ENCODE measurements at places on chromosomes 6 and 20.

DNA sequence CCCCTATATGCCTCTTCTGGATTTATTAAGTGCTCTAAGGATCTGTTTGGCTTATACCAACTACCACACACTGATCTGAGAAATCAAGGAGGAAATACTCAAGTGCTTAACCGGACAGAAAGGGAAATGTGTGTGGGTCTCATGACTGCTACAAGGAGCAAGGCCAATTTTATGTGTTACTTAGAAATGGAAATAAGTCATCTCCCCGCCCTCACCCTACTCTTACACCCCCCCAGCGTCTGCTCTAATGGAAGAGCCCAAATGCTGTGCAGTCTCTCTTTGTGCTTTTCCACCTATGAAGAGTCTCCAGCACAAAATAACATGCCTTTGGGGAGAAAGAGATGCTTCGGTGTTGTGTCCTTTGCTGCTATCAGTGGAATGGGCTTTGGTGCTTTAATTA, 428.8 kb upstream of the ARID1B start:
- no peak for DNase-seq

DNA sequence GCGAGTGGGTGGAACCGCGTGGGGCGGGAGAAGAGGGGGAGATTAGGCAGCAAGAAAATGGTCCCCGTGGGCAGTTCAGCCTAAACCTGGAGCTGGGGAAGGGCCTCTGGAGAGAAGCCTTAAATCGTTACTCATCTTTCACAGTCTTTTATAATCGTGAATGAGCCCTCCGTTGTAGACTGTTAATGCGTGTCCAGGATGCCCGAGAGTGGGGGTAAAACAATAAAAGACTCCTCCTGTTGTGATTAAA, 11.0 kb upstream of the ELOVL5 start:
- no peak for DNase-seq

DNA sequence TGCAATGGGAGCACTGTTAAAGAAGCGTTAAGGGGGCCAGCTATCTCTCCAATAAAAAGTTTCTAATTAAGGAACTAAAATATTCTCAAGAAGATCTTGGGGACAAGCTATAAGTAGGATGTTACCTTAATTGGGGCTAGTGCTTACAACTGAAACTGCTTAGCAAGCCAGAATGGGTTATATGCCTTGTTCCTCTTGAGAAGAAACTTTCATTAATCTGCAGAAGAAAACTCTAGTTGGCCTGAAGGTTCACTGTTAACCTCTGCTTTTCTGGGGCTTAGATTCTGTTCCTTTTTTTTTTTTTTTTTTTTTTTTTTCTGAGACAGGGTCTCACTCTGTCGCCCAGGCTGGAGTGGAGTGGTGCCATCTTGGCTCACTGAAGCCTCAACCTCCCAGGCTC, 82.2 kb downstream of the BACH2 start:
- no peak for DNase-seq

DNA sequence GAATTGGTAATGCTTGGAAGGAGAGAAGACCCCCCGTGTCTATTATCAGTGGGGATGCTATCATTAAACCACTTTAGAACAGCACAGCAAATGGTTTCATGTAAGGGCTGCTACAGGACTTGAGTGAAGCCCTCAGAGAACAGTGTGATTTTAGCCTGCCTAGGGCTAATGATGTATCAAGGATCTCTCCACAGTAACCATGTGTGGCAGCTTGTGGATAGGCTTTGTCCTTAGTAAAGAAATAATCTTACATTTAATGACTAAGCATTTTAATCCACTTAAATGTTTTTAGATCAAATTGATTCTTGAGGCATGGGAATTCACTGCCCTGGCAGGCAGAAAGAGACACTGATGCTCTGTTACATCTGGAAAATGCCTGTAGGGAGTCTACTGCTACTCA, 495.1 kb downstream of the NKAIN2 start:
- no peak for DNase-seq

- no peak for DNase-seq
Observed at GRCh38 chr6:63576147-63576772, 4.0 kb downstream of the LOC128125822 start.

GRCh38 chr20:49657118-49657901, 56.4 kb downstream of the B4GALT5 start:
- no peak for DNase-seq

DNA sequence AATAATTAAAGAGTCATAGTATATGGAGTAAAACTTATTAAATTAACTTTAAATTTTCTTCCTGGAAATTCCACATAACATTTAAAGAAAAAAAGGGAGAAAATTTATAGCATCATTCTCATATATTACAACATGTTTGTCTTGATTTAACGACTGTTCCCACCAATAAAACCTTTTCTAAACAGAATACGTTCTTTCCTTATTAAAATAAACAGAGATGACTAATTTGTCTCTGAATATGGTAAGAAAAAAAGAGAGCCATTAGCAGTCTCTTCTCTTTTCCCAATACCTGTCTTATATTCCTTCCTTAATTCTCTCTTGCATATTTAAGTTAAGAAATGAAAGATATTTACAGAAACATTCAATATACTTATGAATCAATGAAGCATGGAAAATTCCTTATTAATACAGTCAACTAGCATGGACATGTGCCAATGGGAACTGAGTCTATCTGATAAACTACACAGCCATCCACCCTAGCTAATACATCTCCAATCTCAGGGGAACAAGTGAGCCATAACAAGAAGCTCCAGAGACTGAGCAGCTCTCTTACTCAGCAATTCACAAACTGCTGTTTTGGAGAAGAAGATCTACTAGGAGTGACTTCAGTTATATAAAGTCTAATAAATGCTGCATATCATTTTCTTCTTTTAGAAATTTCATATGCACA, 347.1 kb upstream of the MANEA start:
- no peak for DNase-seq

- DNase-seq, result no peak
Observed at GRCh38 chr6:9204171-9204570, 768.8 kb upstream of the SLC35B3 start.

- DNase-seq, result peak; percentile 86
Observed at GRCh38 chr6:42417641-42418112, 34.0 kb downstream of the TRERF1 start.

DNA sequence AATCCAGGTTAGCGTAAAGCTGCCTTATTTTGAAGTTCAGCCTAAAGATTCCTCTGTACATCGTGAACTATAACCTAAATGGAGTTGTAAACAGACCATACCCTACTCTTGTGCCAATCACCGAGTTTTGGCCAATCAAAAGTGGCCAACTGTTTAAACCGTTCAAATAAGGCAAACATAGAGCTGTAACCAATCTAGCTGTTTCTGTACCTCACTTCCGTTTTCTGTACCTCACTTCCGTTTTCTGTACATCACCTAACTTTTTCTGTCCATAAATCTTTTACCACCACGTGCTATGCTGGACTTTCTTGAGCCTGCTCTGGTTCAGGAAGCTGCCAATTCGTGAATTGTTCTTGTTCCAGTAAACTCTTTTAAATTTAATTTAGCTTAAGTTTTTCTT, 39.7 kb downstream of the LBP start:
- DNase-seq, result no peak

GRCh38 chr6:116392132-116393013, 21.6 kb downstream of the DSE start:
- peak; percentile 41 for DNase-seq

DNA sequence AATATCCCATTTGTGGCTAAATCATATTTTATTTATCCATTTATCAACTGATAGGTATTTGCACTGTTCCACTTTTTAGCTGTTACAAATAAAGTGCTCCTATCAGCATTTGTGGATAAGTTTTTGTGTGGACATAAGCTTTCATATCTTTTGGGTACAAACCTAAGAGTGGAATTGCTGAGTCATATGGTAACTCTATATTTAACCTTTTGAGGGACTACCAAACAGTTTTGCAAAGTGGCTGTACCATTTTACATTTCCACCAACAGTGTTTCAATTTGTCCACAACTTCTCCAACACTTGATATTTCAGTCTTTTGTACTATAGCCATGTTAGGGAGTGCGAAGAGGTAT, 23.6 kb upstream of the ECHDC1 start:
- no peak for DNase-seq

- DNase-seq, result no peak
Observed at GRCh38 chr6:4136354-4136831, 1.0 kb upstream of the ECI2 start.

- DNase-seq, result no peak
Observed at GRCh38 chr20:62624325-62624690, 18.0 kb upstream of the SLCO4A1 start.

GRCh38 chr6:148544421-148544820, 201.8 kb downstream of the SASH1 start:
- DNase-seq, result no peak

DNA sequence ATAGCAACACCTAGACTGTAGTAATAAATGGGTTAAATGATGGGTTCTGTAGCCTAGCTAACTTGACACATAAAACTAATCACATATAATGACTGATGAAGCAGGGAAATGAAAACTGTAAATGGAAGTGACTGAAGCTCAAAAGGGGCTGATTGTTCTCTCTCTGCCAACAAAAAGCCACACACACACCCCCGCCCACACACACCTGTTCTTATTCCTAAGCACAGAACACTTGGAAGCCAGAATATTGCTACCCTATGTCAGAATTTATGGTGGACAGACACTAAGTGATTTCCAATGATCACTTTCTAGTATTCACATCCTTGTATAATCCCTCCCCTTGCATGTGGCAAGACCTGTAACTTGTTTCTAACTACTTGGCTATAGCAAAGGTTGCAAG, 603.5 kb downstream of the UTRN start:
- DNase-seq, result no peak

DNA sequence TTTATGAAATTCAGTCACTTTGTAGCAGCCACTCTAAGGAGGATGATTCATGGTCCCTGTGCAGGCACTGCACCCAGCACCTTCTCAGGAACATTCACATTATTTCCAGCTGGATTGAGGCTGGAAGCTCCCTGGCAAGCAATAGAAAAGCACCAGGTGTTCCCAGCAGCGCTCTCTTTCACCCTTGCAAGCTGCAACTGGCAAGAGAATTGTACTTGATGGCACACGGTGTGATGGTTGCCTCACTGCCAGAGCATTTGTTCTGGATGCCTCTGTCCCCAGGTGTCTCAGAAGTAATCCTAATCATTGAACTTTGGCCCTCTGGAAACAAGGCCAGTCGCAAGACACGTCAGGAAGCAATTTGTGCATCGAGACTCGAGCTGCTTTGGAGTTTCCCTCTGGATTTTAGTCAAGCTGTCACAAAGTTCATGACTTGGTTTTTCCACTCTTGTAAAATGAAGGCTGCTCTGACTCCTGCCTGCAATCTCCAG, 24.9 kb upstream of the PHACTR2 start:
- DNase-seq, result no peak

DNA sequence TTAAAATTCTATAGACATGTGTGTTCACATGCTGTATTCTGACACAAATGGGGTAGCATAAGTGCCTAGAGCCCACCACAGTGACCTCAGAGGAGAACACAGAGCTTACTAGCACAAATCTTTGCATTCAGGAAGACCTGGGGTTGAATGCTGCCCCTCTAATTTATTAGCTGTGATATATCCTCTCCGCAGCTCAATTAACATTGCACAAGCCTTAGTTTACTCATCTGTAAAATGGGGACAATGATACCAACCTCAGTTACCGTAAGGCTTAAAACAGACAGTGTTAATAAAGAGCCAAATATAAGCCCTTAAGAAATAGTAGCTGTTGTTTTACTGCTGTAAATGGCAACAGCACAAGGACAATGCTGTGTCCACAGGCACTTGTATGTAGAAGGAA, 36.2 kb upstream of the IL17A start:
- no peak for DNase-seq

DNA sequence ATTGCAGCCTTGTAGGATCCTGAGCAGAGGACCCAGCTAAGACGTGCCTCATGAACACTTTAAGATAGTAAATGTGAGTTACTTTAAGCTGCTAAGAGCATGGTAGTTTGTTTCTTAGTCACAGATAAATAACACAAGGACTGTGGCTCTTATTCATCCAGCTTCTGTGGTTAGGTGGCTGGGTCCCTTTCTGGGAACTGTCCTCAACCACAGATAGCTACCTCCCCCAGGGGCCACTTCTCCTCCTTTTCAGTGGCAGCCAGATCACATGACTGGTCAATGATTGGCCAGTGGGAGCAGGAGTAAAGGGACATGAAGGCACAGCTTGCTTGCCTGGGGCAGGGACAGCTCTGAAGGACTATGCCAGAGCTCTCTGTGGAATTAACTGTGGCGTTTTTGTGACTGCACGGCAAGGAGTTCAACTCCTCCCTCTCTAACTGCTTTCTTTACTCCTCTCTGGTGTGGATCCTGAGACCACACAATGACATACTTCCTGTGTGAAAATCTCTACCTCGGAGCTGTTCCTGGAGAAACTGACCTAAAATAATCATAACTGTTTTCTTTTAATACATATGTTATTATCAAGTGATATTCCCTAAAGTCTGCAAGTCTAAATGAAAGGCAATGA, 76.5 kb downstream of the NRN1 start:
- DNase-seq, result no peak

DNA sequence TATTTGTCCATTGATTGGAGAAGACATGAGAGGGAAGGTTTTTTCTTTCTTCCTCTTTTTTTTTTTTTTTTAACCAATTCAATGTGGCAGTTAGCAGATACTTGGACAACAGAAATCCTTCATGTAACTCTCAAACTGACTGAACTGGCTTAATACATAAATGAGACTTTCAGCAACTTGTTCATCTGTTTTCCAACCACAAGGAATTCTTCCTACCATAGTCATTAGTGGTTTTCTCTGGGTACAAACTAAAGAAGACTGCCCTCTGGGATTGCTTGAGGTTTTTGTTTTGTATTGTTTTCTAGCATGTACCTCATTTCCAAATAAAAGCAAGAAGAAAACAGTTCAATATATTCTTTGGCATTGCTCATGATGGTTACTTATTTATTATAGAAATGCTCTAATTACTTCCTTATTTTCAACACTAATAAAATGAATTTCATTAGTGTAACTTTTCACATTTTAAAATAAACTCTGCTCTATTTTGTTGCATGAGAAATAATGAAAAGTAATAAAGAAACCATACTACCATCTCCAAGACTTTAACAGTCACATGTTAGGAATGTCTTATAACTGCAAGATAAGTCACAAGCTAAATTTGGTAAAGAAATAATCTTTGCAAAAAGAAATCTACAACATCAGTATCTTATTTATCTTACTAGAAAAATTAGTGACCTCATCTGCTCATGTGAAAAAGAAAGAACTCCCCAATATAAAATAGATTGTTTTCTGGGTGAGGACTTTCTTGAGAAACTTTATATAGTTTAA, 52.0 kb downstream of the ME1 start:
- no peak for DNase-seq

GRCh38 chr20:48378976-48379675, 448.7 kb downstream of the PREX1 start:
- no peak for DNase-seq

GRCh38 chr6:139528471-139528870, 154.0 kb upstream of the CITED2 start:
- no peak for DNase-seq

DNA sequence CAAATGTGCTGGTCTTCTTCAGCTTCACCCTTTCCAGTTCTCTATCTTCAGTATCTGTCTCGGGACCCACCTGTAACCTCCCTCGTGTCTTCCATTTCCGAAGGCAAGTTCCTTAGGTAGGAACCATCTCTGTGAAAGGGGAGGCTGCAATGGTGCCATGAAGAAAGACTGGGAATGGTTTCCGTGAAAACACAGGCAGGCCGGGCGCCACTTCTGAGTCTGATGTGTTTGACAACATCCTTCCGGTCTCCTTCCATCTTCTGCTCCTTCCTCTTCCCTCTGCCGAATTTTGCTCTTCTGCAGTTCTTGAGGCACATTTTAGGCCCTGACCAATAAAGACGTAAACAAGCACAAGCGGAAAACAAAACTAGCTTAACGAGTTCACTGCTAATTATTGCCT, 328.0 kb downstream of the THBS2 start:
- no peak for DNase-seq

Measured in CD4-positive, alpha-beta T cell treated with Interleukin-15 for 4 hours (primary cell).